ENCODE measurements at places on chromosomes 7 and 10. TPM values are rescaled to one million over a fixed set of nuclear protein-coding genes. Genes with fewer than 3 reads are reported as not detected.

The TUBB8 gene
- not detected for total RNA-seq

The CFAP69 gene
- 6.1 TPM for total RNA-seq

The MRC1 gene
- total RNA-seq = not detected

The NEUROG3 gene
- not detected for total RNA-seq

The GDF10 gene
- not detected for total RNA-seq

The CHN2 gene
- total RNA-seq = 0.36 TPM

The PRXL2A gene
- 20.4 TPM for total RNA-seq

The BZW2 gene
- total RNA-seq = 40.6 TPM

The ANKRD2 gene
- total RNA-seq = 0.32 TPM

The PPIA gene
- total RNA-seq = 1,287 TPM

The OPN1SW gene
- not detected for total RNA-seq

The ELFN1 gene
- 36.8 TPM for total RNA-seq

The CUZD1 gene
- 0.32 TPM for total RNA-seq

The CALML5 gene
- not detected for total RNA-seq

The PHTF2 gene
- 30.2 TPM for total RNA-seq

The PLAU gene
- total RNA-seq = 123 TPM

The ZNF92 gene
- 5.0 TPM for total RNA-seq

The LAMB1 gene
- total RNA-seq = 535 TPM

The SUN3 gene
- total RNA-seq = not detected

The AVL9 gene
- total RNA-seq = 42.2 TPM

The LBX1 gene
- not detected for total RNA-seq

The LRRTM3 gene
- total RNA-seq = not detected

The TAS2R5 gene
- 0.24 TPM for total RNA-seq

The ZMIZ1 gene
- 25.0 TPM for total RNA-seq

The EFCAB10 gene
- total RNA-seq = not detected

The MYL7 gene
- total RNA-seq = not detected

The SPAG6 gene
- total RNA-seq = not detected

The TAS2R4 gene
- 0.61 TPM for total RNA-seq

The CFAP43 gene
- 0.36 TPM for total RNA-seq

The AQP1 gene
- 36.2 TPM for total RNA-seq

The LUC7L2 gene
- total RNA-seq = 58.3 TPM

The RNF148 gene
- 0.36 TPM for total RNA-seq

The AEBP1 gene
- 309 TPM for total RNA-seq

The ZNF425 gene
- total RNA-seq = 2.6 TPM

The NKX1-2 gene
- total RNA-seq = not detected

The RBP4 gene
- 0.85 TPM for total RNA-seq

The FGFR2 gene
- total RNA-seq = 23.0 TPM

The DGKB gene
- 0.32 TPM for total RNA-seq

The GPR26 gene
- total RNA-seq = not detected

The TEX36 gene
- 0.32 TPM for total RNA-seq

The SLC13A4 gene
- total RNA-seq = 0.16 TPM

The CYP2C8 gene
- 0.32 TPM for total RNA-seq

The COL1A2 gene
- total RNA-seq = 10,219 TPM

The BTBD16 gene
- total RNA-seq = not detected

The HDAC9 gene
- 13.0 TPM for total RNA-seq

The STAG3 gene
- 0.12 TPM for total RNA-seq

The C10orf53 gene
- total RNA-seq = not detected

The SH3PXD2A gene
- 83.9 TPM for total RNA-seq

The CPA4 gene
- total RNA-seq = 6.8 TPM

The GIMAP1 gene
- not detected for total RNA-seq

The SHTN1 gene
- 4.4 TPM for total RNA-seq
